ENCODE measurements at places on chromosomes 5 and 9.

GRCh38 chr9:6052293-6052919 lies 37.0 kb upstream of the RANBP6 start:
- DNase-seq = no peak

DNA sequence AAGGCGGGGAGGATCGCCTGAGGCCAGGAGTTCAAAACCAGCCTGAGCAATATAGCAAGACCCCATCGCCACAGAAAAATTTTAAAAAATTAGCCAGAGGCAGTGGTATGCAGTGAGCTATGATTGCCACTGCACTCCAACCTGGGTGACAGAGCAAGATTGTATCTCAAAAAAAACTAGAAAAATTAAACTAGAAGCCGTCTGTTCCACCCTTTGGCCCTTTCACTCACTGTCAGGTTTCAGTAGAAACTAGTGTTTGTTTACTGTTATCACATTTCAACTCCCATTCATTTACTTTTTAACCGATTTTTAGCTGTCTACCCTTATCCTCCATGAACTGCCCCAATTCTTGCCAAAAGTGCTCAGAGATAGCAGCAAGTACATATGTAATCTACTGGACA lies 8.3 kb downstream of the UGCG start:
- DNase-seq = no peak

DNA sequence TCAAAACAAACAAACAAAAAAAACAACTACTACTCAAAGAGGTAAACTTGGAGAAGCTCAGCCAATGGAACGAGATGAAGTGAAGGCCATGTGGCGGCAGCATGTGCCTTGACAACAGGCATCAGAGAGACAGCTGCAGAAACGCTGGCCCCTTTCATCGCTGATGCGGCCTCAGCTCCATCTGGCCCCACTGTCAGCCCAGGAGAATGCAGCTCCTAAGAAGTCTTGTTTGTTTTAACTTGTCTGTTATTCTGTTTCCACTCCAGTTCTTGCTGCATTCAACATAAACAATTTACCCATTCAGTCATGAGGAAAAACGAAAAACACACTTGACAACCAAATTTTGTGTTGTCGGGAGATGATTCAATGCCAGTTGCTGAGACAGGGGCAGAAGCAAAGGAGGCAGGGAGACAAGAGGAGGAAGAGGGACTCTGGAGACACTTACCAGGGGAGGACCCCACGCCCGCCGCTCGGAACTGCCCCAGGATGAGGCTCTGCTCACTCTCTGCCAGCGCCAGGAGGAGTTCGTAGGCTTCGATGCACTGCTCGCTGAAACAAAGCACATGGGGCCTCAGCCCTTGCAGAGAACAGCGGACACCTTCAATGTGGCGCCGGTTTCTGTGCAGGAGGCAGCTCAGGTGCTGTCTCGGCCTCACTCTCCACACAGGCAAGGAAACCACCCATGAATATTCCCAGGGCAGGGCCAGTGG lies 91.2 kb downstream of the DCP2 start:
- DNase-seq = no peak

GRCh38 chr9:95834281-95834907 lies 41.1 kb upstream of the ERCC6L2 start:
- no peak for DNase-seq

- no peak for DNase-seq
Measured at GRCh38 chr9:34485822-34486221, 27.2 kb downstream of the DNAI1 start.

DNA sequence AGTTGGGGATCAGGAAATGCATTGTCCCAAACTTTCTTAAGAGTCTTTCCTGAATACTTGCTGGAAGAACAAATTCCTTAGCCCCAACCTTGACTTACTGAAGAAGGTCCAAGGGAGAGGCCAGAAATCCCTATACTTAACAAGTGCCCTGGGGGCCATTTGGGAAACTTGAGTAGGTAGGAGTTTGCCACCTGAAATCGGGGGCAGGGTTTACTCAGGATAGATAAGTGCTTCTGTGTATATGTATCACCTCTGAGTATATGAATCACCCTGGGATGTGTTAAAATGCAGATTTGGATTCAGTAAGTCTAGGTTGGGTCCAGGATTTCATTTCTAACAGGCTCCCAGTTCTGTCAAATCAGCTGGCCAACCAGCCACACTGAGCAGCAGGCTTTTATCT lies 47.9 kb upstream of the MYO10 start:
- no peak for DNase-seq
